ENCODE measurements at places on chromosomes 3 and 15.

DNA sequence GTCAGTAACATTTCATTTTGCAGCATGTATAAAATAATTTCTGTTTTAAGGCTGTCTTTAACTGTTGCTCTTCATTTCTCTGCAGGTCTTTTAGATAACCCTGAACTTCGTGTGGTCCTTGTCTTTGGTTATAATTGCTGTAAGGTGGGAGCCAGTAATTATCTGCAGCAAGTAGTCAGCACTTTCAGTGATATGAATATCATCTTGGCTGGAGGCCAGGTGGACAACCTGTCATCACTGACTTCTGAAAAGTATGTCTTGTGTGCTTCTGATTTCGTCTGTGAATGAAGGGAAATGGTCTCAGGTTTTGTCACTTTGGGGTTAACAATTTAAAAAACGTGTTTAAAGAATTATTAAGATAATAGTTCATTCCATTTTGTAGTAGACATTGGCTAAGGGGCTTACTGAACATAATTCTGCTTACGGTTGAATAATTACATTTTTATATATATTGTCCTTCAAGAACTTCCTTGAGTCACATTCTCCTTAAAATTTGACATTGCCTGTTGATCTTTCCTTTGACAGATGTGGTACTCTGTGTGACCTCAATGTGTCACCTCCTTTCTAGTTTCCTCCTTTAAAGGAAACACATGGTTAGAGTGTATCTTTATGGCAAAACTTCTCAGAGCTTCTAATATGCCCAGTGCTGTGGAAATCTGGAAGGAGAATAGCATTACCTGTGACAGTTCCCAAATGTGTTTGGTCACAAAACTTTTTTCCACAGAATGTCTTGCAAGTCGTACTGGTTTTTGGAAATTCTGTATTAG lies 26.3 kb downstream of the FBXO22 start:
- no peak for DNase-seq

DNA sequence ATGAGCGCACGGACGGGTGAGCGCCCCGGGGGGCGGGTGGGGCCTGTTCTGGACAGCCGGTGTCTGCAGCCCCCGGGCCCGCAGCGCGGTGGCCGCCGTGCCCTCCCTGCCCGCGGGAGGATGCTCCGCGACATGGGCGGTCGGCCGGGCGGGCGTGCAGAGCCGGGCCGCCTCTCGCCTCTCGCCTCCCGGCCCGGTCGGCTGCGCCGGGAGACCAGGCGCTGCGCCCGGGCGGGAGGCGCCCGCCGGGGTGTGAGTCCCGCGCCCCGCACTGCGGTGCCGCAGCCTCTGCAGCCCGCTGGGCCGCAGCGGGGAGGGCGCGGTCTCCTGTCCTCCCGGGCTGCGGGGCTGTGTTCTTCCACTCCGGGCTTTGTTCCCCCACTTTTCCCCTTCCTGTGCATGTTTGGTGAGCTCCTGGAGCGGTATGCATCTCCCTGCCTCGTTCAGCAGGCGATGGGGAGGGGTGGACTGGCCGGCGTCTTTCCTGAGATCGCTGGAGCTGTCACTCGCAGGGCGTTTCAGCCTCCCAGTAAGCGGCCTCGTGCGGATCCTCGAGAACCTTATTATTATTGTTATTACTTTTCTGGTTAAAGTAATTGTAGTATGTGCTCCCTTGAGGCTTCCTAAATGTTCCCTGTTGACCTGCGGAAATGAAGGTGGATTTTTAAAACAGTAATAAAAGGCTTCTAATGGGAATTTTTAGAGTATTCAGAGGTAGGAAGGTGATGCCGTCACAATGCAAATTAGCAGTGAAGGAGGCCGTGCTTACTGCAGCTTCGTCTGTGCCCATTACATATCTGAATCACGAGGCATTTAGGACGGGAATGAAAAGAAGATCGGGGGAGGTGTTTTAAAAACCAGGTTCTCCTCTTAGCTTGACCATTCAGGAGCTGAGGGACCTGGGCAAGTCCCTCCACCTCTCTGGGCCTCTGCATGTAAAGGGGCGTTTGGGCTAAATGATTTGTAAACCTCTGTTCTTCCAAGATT lies 593 bp downstream of the TMOD2 start:
- DNase-seq = no peak

GRCh38 chr15:47404877-47405276 lies 312.4 kb upstream of the SEMA6D start:
- DNase-seq = no peak

DNA sequence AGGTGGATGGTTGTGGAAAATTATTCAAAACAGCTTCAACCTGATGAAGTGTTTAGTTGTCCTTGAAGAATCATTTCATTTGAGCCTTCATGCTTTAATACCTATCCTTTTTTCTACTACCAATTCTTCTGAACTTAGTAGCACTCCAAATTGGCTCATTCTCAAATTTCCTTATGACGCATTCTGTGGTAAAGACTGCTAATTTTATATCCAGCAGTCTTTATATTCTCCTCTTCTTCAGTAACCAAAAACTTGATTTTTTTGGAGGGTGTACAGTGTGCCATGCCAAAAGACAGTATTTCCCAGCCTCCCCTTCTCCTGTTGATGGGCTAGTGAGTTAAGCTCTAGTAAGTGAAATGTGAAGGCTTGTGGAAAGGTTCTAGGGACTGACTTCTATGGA lies 25.2 kb downstream of the CGNL1 start:
- peak; percentile 14 for DNase-seq

DNA sequence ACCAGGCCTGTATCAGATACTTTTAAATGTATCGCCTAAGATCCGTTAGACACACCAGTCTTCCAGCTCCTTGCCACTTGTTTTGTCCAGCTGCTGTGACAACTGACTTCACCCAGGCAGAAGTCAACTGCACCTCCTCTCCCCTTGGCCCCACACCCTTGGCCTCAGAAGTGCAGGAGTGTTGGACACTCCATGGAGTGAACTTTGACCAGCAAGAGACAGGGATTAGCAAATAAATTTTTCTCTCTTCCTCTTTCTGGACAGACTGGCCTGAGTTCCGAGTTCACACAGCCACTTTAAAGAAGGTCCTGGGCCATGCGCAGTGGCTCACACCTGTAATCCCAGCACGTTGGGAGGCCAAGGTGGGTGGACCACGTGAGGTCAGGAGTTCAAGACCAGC lies 2.9 kb upstream of the CLN6 start:
- DNase-seq = no peak

GRCh38 chr3:149414557-149415231 lies 37.2 kb upstream of the TM4SF1 start:
- no peak for DNase-seq

DNA sequence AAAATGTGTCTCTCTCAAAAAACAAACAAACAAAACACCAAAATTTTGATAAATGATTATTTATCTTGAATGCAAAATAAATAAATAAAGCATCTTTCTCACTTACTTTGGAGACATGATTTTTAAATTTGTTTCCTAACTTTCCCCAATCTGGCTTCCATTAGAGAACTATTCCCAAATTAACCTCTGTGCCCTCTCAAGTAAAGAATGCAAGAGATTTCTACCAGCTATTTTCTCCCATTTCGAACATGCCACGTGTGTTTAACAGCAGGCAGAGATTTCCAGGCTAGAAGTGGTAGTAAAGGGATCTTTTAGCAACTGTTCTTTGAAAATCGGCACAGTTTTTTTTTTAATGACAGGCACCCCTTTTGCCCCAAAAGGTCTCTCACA lies 269.1 kb downstream of the SHQ1 start:
- no peak for DNase-seq

- no peak for DNase-seq
These were observed 20.2 kb downstream of the INSYN1 start for GRCh38 chr15:73732930-73733329.

DNA sequence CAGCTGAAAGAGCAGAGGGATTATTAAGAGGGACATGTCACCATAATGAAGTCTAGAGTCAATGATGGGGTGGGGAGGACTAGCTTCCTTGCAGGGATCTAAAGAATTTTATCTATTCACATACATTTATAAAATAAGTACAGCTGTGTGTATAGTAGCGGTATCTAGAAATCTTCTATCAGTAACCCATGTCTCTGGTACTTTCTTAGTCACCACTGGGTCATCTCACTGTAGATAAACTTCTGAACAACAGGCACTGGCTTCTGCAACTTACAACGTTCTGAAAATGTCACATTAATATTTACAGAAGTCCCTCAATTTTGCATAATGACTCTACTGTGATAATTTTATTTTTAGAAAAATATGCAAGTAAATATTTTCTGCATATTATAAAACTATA lies 401.7 kb downstream of the TBC1D5 start:
- no peak for DNase-seq

GRCh38 chr3:35215525-35216500 lies 423.5 kb upstream of the ARPP21 start:
- DNase-seq = no peak

DNA sequence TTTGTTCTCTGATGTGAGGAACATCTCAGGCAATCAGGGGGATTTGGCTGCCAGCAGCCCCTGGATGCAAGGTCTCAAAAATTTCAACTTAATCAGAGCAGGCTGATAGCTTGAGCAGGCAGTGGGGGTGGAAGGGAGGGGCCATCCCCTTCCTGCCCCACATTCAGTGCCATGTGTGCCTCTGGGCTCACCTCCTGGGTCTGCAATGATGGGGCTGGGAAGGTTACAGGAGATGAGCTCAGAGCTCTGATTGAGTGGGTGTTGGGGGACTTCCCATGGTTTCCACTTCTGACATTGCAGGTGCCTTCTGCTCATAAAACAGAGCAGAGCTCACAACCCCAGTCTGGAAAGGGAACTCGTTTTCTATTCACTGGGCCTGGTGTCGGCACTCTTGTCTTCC lies 37.0 kb downstream of the PARP16 start:
- no peak for DNase-seq

DNA sequence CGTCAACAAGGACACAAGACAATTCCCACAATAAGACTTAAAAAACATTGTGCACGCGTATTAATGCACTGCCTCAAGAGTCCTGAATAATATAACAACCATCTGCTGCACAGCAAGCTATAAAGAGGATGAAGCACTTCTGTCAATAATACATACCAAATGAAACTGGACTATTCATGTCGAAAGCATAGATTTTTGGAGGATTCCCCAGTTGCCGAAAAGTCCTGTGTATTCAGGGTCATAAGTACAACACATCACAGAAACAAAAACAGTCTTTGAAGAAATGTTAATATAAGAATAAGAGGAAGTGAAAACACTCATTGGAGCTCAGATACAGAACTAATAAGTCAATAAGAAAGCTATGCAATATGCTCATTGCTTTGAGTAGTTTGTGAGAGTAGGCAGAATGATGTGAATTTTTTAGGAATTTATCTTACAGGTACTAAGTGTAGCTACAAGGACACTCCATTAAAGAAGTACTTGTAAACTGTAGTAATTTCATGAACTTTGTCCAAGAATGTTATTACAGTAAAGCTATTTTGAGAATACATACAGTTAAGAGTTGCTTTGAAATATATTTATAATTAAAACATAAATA lies 31.6 kb downstream of the CBLB start:
- no peak for DNase-seq

DNA sequence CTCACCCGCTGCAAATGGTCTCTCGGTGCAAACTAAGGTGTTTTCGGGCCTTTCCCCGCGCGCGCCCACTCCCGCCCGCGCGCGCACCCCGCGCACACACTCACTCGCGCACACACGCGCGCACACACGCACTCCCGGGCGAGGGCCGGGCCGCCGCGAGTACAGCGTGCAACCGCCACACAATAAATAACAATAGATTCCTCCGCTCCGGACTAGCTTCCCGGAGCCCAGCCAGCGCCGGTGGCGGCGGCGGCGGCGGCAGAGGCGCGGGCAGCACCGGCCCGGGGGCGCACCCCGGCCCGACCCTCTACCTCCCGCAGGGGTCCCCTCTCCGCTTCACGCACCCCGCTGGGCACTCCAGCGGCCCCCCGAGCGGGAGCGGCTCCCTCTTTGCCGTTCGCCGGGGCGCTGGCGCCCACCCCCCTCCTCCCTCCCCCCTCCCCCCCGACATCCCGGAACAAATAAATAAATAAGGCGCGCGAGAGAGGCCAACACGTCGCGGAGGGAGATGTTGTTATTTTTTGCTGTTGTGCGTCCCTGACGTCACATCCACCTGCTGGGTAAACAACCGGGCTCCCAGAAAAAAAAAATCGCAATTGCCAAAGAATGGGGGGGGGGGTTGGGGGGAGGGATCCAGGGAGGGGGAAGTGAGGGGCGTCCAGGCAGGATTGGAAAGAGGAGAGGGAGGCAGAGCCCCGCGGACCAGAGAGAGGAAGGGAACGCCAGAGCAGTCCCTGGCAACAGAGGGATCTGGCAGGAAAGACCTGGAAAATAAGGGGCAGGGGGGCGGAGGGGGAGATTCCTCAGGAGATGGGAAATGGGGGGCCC lies at the start of gene FOXP1:
TSS of gene FOXP1 (minus strand) at position 163 of the 828 bp plus-strand sequence. CDS start 385,347 bp downstream, outside the sequence.
- peak; percentile 80 for DNase-seq
